ENCODE measurements at places on chromosomes 16 and 17.

GRCh38 chr17:73947966-73948355 lies 255.5 kb upstream of the RPL38 start:
- DNase-seq: no peak

- no peak for DNase-seq
Measured at GRCh38 chr16:65294165-65294564, 172.3 kb upstream of the CDH11 start.

- DNase-seq: peak; percentile 16
Measured at GRCh38 chr17:75181608-75182318, 996 bp downstream of the SUMO2 start.

- DNase-seq: peak; percentile 30
Measured at GRCh38 chr17:20997711-20998570, 44.9 kb downstream of the USP22 start.

- no peak for DNase-seq
Measured at GRCh38 chr17:1168533-1169220, 11.1 kb downstream of the ABR start.

DNA sequence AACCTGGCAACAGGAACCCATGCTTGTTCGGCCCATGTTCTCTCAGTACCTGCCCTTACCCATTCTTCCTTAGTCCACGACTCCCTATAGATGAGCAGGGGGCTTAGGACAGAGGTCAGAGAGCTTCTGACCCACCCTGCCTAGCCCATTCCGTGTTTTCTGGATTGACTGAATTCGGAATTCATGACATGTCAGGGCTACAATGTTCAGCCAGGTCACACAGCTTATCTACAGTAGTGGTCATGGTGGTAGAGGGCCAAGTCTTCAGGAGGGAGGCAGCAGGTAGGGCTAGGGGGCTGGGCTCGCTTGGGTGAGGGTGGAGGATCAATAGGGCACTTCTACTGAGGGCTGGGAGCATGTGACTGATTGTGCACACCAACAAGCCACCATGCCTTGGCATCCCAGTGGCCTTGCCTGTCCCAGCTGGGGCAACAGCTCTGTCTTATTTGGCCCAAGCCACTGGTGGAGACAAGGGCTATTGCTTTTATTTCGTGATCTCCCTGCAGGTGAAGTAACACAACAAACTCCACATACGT lies 3.1 kb downstream of the HEXIM2 start:
- DNase-seq: no peak

GRCh38 chr16:3363793-3364192 lies 8.1 kb downstream of the OR2C1 start:
- DNase-seq: no peak

GRCh38 chr16:17414421-17414820 lies 56.3 kb downstream of the XYLT1 start:
- DNase-seq: no peak

GRCh38 chr16:27444015-27444414 lies 42.0 kb downstream of the IL21R start:
- no peak for DNase-seq

DNA sequence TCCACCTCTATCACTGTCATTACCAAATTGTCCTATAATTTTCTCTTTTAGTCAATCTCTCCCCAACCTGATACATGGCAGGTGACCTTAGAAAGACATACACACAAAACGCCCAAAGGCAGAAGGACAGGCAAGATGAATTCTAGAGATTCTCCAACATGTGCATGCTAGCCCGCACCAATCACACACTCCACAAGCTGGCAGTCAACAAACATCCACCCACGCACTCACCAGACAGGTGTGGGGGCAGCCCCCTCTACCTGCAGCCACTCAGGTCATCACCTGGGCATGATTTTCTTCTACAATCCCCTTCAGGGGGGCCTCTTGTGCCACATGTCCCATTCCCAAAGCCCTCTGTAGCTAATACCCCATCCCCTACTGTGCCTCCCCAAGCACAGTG lies 9.5 kb downstream of the MPP2 start:
- DNase-seq: no peak

- no peak for DNase-seq
Measured at GRCh38 chr17:61382796-61383688, 16.6 kb upstream of the TBX2 start.

GRCh38 chr16:86951831-86952598 lies 365.2 kb downstream of the C16orf95 start:
- DNase-seq: no peak

GRCh38 chr17:74196541-74197317 lies 6.7 kb upstream of the RPL38 start:
- DNase-seq: no peak

DNA sequence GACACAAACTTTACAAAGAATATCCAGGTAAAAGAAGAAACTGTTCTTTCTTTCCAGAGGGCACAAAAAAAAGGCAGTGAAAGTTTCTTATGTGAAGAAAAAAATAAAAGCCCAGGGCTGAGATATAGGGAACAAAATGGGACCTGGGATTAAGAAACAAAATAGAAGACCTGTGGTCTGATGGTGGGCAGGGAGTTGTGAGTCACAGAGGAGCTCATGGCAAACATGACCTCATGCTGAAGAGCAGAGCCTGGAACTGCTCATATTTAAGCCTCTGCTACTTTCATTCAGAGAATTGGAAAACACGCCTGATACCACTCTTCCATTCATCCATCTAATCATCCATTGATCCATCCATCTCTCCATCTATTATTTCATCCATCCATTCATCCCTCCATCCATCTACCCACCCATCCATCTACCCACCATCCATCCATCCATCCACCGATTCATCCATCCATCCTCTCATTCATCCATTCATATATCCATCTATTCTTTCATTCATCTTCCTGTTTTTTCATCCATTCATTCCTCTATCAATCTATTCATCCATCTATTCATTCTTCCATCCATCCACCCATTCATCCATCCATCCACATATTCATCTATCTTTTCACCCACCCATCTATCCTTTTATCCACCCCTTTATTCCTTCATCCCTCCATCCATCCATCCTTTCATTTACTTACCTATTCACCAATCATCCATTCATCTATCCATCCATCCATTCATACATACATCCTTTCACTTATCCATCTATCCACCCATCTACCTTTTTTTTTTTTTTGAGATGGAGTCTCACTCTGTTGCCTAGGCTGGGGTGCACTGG lies 30.0 kb downstream of the WFDC1 start:
- DNase-seq: no peak

DNA sequence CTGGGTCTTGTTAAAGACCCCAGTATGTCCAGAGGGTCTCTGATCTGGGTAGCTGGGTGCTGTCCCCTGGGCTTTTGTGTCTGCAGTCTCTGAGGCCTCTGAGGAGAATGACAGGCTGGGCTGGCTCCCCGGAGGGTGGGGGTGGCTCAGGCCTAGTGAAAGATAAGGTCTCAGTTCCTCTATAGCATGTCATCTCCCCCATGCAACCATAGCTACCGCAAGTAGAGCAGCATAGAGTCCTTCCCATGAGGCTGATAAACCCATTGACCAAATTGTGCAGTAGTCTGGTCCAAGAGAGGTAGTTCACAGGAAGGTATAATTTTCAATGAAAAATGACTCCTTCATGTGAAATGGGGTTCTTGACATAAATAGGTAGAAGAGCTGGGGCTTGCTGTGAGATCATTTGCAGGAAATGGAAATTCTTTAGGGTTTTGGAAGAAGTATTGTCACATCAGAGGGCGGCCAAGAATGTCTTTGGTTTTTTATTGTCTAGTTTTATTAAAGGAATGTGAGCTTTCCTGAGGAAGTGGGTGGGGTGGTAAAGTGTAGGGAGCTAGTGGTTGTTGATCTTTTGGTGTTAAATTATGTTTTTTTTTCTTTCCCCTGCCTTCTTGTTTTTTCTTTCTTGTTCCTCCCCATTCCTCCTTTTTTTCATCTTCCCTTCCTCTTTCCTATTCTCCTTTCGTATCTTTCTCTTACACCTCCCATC lies 21.0 kb downstream of the SLC7A6OS start:
- no peak for DNase-seq

GRCh38 chr17:79942591-79943346 lies 92.9 kb downstream of the TBC1D16 start:
- DNase-seq: no peak

DNA sequence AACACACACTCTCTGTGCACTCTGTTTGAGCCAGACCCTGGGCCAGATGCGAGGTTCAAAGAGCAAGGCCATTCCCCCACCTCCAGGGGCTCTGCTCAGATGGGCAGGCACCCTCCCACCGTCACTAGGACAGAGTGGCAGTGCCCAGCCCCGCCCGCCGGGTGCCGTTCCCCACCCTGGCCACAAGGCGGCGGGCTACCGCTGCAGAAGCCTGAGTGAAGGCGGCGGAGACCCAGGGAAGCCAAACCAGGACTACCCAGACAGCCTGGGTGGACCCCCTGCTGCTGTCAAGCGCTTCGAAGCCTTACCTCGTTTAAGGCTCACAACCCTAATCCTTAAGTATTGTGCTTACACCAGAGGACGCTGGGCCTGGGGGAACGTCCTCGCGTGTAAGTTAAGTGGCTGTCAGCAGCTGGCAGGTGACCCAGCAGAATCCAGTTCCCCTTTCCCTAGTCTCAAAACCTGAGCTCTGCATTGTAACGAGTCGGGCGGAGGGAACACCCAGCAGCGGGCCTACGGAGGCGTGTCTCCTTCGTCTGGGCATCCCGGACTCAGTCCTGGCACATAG lies 4.5 kb downstream of the ARHGAP27 start:
- peak; percentile 58 for DNase-seq

GRCh38 chr16:71590584-71590983 lies 13.7 kb upstream of the TAT start:
- no peak for DNase-seq

- peak; percentile 46 for DNase-seq
Measured at GRCh38 chr17:7626307-7626706, 1.3 kb downstream of the SAT2 start.

- DNase-seq: peak; percentile 19
Measured at GRCh38 chr16:10865991-10866966, 10.7 kb upstream of the CIITA start.

GRCh38 chr16:16148755-16149154 lies 74.5 kb downstream of the ABCC6 start:
- no peak for DNase-seq

DNA sequence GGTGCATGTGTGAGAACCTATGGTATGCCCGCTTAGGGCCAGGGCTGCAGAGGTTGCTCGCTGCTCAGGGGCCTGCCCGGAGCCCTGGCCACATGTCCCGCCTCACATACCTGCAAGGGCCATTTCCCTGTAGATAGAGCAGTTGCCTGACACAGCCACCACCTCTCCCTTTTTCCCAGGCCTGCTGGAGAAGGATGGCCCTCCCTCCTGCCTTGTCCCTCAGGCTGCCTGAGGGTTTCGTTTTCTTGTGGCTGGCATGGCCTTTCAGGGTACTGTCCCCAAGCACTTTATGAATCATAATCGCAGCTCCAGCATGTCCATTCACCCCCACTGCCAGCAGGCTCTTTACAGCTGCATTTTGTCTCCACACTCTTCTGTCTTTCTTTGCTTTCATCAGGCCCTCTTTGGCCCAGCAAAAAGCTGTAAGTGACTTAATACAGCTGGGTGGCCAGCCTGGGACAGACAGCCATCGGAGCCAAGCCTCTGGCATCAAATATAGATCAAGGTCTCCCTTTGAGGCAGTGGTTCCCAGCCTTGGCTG lies 65.7 kb downstream of the MPRIP start:
- no peak for DNase-seq

DNA sequence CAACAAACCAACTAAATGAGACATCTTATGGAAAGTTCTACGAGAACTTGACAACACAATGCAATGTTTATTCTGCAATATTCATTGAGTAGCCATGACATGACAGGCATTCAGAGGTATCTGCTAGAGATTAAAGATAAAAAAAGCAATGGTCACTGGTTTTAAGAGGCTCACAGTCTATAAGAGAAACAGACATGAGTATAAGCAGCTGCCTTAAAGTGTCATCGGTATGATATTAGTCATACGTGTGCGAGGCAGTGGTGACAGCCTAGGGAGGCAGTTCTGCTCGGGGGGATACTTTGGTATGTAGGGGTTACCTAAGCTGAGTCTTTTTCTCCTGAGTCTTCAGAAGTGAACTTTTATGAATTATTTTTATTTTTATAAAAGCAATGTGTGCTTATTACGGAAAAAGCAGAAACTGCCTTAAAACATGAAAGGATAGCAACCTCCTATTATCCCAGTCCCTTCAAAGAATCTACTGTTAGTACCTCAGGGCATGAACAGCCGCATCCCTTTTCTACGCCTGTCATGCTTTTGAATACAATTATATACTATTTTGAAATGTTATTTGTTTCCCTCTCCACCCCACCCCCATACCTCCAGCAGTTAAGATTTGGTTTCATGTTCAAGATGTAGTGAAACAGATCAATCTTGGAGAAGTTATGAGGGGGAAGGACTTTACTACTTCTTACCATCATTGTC lies 7.7 kb downstream of the ST6GALNAC1 start:
- no peak for DNase-seq

DNA sequence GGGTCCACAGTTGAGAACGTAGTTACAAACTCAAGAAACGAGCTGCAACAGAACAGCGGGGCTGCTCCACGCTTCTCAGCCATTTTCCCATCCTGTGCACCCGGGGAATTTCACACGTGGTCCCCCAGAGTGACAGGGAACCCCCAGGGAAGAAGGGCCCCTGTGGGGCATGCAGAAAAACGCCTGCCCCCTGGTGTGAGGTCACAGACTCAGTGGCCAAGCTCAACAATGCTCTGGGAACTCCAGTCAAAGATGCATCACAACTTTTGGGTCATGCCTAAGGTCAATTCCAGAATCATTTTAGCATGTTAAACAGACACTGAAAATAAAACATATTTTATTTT lies 115.4 kb downstream of the ZNF778 start:
- DNase-seq: no peak

DNA sequence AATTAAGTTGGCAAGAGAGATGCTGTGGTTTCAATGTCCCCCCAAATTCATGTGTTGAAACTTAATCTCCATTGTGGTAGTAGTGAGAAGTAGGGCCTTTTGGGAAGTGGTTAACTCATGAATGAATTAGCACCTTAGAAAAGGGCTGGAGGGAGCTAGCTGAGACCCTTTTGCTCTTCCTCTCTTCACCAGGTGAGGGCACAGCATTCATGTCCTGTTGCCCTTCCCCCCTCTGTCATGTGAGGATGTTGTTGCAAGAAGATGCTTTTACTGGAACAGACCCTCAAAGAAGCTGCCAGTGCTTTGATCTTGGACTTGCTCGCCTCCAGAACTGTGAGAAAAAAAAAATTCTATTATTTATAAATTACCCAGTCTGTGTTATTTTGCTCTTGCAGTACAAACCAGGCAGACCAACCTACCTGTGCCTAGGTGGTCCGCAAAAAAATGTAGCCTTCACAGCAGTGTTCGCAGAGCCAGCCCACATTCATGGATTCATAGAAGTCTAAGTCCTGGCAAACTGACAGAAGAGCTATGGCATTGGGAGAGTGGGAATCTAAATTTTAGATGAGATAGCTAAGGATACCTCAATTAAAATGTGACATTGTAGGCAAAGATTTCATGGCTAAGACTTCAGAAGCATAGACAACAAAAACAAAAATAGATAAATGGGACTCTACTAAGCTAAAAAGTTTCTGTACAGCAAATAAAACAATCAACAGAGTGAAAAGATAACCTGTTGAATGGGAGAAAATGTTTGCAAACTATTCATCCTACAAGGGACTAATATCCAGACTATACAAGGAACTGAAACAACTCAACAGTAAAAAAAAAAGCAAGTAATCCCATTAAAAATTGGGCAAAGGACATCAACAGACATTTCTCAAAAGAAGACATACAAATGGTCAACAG lies 32.0 kb upstream of the ABCA5 start:
- no peak for DNase-seq

Data from pons (tissue), 1 donor.